ENCODE measurements at places on chromosomes 16 and 17.

DNA sequence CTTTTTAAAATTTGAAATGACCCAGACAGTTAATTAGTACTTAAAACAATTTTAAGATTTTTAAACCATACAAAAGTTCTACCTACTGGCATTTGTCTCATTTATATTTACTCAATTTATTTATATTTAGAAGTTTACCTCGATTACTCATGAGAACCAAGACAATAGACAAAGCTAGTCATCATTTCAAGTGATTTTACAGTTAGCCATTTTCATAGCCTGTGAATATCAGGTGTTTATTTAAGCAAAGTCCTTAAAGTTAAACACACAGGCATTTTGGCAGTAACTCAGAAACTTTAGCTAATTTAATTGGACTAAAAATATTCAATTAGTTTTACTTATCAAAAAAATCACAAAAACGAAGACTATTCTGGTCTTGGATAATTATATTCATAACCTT, 101.6 kb upstream of the KIF2B start:
- DNase-seq = peak; percentile 24

DNA sequence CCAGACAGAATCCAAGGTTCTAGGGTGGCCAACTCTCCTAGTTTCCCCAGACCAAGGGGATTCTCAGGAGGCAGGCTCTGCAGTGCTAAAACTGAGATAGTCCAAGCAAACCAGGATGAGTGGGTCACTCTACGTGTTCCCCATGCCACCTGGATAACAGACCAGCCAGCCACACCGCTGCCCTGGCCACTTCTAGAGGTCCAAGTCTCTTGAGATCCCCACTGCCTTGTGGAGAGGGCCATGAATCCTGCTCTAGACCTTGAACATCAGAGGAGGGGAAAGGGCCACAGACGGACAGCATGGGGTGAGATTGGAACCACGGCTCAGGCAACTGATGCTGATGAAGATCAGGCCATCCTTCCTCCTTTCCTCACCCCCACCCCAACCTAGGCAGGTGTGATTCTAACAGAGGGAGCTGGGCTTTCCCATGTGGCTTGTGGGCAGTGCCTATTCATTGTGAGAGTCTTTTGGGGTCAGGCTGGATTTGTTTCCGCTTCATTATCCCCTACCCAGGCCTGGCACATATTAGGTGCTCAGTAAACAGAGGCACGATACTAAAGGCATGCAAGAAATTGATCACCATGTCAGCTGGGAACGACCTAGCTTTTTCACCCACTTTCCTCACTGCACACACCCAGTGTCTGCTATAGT, 16.8 kb upstream of the TVP23A start:
- no peak for DNase-seq

- no peak for DNase-seq
Observed at GRCh38 chr17:21185061-21185460, 28.9 kb downstream of the TMEM11 start.

GRCh38 chr16:80984124-80984892, 22.4 kb downstream of the CMC2 start:
- no peak for DNase-seq

- DNase-seq = no peak
Observed at GRCh38 chr17:11742886-11743285, 144.6 kb downstream of the DNAH9 start.

- no peak for DNase-seq
Observed at GRCh38 chr16:53068423-53068833, 13.6 kb downstream of the CHD9 start.

- no peak for DNase-seq
Observed at GRCh38 chr17:7017827-7018200, 5.0 kb upstream of the BCL6B start.

- peak; percentile 97 for DNase-seq
Observed at GRCh38 chr16:88306860-88307545, 75.8 kb upstream of the ZNF469 start.

DNA sequence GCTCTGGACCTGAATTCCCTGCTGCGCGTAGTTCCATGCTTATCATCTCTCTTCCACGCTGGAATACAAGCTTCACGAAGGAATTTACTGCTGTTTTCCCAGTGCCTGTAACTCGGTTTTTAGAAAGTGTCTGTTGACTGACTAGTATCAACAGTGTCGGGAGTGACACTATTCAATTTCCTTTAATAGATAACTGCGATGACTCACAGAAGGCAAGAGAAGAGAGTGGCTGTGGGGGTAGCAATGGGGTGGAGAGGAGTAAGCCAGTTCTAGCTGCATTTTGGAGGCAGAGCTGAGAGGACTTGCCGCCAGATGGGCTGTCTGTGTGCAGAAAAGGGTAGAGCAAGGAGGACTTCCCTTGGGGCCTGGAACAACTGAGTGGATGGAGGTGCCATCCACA, 25.2 kb downstream of the B4GALNT2 start:
- DNase-seq = no peak

- DNase-seq = no peak
Observed at GRCh38 chr17:4186357-4186881, 43.4 kb downstream of the CYB5D2 start.

DNA sequence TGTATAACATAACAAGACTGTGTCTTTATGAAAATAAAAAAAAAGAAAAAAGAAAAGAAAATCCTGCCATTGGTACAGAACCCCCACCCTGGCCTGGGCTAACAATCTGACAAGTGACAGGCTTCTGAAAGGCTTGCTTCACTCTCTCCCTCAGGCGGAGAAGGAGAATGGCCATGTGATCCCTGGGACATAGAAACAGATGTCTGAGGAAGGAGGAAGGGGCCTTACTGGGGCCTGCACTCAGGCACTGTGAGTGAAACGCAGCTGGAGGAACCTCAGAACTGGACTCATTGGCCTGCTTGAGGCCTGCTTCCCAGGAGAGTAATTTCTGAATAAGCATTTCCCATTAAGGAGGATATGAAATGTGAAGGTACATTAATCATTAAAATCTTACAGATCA, 17.5 kb downstream of the MAP3K14 start:
- DNase-seq = no peak

- no peak for DNase-seq
Observed at GRCh38 chr17:66810951-66811682, 23.8 kb upstream of the CACNG5 start.

DNA sequence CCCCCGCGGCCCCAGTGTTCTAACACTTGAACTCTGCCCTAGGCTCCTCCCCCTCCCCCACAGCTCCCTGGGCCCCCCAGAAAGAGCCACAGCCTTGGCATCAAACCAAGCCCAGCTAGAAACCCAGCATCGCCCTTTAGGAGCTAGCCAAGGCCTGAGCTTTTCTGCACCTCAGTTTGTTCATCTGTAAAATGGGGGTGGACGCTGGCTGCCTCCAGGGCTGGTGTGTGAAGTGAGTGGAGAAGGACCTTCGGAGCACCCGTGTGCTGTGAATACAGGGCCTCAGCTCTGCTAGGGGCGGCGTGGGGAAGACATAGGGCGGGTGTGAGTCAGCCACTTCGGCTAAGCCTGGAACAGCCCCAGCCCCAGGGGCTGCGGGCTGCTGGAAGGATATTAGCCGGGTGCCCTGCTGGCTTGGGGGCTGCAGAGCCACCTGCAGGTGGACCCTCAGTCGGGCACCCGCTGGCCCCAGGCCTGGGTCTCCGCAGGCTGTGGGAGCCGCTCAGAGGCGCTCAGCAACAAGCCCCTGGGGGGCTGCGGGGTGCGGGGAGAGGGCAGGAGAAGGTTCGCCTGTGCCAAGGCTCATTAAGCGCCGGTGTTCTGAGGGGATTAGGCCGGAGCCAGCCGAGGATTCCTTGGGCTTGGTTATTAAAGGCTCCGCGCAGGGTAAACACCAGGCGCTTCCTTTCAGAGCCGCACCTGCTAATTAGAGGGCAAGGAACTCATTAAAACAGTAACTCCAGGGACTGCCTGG, 217.0 kb upstream of the CIBAR2 start:
- peak; percentile 61 for DNase-seq

- no peak for DNase-seq
Observed at GRCh38 chr17:74271281-74271680, 2.8 kb upstream of the DNAI2 start.

DNA sequence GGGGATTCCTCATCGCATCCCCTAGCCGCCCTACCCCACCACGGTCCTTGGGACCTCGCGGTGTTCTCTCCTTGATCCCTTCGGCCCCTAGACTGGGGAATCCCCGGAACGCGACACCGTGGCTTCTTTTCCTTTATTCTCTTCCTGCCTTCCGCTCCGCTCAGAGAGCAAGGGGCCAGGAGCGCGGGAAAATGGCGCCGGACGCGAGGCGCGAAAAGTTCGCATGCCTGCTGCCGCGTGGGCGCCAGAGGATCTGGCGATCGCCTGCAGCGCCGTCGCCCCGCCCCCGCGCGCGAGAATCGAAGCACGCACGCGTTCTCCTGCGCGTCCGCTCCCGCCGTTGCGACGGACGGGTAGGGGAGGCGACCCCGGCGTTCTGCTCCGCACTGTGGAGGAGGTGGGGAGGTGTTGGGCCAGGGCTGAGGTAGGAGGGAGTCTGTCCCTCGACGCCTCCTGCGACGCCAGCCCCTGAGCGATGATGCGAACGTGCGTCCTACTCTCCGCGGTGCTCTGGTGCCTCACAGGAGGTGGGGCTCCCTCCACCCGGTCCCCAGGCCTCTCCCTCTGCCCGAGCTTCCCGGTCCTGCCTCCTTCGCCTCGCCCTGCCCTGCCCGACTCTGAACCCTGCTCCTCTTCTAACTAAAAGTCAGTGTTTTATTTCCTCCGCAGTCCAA, at the start of gene ZPBP2:
TSS of gene ZPBP2 (plus strand) at position 323 of the 674 bp plus-strand sequence. CDS start at position 476, 153 bp downstream.
- no peak for DNase-seq

DNA sequence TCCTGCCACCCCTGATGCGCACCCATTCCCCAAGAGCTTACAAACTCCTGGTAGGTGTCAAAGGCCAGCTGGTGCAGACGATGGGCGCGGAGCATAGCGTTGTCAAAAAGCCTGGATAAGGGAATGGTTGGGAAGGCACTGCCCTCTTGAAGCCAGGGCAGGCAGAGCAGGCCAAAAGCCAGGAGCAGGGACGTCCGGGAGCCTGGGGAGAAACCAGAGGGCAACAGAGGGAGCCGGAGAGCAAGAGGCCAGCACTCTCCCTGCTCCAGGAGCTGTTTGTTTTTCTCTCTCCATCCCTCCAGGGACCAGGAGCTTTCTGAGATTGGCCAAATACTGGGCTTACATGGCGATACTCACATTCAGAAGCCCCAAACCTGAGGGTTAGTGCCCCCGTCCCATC, 334 bp downstream of the GH1 start:
- no peak for DNase-seq

- no peak for DNase-seq
Observed at GRCh38 chr16:86175816-86176215, 276.9 kb downstream of the IRF8 start.

GRCh38 chr16:2776500-2777139, 460 bp downstream of the ELOB start:
- DNase-seq = peak; percentile 2

DNA sequence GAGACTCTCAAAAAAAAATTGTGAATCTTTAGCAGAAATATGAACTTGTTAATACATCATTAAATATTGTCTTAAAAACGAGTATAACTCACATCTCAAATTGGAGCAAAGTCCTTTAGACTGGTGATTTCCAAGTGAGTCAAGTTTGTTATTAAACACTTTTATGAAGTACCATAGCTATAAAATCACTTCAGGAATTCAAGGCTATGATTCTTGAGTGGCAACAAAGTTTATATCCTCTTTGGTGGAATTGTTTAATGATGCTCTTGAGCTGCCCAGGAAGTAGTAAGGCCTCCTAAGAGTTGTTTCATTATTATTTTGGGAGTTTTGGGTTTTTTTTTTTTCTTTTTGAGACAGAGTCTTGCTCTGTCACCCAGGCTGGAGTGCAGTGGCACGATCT, 16.7 kb upstream of the BLMH start:
- DNase-seq = no peak

DNA sequence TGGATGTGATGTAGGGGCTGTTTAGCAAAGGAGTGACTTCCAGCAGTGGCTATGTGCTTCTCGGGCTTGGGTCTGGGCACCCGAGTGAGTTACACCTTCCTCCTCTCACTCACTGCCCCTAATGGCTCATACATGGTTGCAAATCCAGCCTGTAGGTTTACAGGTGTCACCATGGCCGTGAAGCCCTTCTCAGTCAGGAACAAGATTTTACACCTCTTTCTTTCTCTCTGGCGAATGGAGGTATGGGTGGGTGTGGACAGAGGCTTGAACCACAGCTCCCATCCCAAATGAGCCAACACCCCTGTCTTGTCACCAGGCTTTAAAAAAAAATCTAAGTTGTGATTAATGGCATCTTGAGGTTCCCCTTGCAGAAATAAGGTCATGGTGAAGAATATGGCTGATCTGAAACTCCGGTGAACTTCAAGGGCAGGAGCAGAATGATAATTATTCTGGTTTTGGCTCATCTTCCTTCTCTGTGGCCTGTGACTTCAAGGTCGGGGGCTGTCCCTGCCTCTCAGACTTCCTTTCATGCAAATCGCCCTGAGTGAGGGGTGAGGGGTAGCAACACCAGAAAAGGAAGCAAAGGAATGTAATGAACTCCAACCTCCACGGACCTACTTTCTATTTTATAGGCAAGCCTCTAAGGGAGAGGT, 331.2 kb downstream of the MAF start:
- no peak for DNase-seq

GRCh38 chr17:77535892-77536291, 395.1 kb downstream of the SEC14L1 start:
- no peak for DNase-seq

- DNase-seq = no peak
Observed at GRCh38 chr17:57234739-57235092, 21.6 kb upstream of the MSI2 start.

DNA sequence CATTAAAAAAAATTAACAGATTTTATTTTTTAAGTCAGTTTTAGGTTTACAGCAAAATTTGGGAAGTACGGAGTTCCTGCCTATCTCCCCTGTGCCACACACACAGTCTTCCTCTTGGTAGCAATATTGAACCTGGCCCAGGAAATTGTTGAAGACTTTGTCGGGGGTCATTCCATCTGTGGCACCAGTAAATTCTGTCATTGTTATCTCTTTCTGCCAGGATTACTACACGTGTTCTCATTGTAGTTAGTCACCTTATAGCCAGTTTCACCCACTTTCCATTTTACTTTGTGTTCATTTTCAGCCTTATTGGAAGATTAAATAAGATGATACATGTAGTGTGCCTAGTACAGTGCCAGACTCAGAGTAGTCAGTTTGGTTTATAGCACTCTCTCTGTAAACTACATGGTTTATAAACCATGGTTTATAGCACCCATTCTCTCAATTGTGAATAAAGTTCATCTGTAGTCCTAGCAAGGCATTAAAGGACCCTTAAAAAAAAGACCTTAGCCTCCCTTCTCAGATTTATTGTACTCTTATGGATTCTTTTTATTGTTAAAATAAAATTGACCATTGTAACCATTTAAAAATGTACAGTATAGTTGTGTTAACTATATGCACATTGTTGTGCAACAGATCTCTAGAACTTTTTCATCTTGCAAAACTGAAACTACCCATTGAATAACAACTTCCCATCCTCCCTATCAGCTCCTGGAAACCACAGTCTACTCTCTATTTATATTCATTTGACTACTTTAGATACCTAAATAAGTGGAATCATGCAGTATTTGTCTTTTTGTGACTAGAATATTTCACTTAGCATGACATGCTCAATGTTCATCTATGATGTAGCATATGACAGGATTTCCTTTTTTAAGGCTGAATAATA, 36.1 kb downstream of the NLK start:
- no peak for DNase-seq

Measured in astrocyte of the spinal cord (primary cell).